ENCODE measurements at places on chromosomes 13 and 19.

- DNase-seq = no peak
Measured at GRCh38 chr19:47376589-47377144, 27.6 kb downstream of the DHX34 start.

DNA sequence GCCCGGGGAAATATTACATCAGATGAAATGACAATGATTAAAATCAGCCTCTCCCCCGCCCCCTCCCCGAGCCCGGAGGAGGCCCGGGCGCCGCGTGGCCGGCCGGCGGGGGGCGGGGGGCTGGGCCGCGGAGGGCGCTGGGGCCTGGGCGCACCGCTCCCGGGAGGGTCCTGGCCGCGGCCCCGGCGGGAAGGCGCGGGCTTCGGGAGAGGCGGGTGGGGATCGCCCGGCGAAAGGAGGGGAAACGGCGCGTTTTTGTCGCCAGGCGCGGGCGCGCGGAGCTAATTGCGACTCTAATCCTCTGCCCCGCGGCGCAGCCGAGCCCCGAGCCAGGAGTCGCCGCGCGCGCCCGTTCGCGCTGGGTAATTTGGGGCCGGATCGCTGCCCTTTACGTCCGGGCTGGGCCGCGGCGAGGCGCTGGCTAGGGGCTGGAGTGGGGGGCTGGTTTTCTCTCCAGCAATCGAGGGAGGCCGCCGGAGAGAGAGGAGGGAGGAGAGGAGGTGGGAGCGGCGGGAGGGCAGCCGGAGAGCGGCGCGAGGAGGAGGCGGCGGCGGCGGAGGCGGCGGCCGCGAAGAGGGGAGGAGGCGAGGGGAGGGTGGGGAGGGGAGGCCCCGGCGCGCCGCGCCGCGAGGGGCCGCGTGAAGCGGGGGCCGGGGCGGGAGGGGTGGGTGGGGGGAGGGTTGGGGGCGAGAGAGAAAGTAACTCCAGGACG, at the start of gene KCTD15:
KCTD15 (plus strand) TSS at position 707 of the 712 bp plus-strand sequence. CDS start 3,585 bp downstream, outside the sequence.
- no peak for DNase-seq

DNA sequence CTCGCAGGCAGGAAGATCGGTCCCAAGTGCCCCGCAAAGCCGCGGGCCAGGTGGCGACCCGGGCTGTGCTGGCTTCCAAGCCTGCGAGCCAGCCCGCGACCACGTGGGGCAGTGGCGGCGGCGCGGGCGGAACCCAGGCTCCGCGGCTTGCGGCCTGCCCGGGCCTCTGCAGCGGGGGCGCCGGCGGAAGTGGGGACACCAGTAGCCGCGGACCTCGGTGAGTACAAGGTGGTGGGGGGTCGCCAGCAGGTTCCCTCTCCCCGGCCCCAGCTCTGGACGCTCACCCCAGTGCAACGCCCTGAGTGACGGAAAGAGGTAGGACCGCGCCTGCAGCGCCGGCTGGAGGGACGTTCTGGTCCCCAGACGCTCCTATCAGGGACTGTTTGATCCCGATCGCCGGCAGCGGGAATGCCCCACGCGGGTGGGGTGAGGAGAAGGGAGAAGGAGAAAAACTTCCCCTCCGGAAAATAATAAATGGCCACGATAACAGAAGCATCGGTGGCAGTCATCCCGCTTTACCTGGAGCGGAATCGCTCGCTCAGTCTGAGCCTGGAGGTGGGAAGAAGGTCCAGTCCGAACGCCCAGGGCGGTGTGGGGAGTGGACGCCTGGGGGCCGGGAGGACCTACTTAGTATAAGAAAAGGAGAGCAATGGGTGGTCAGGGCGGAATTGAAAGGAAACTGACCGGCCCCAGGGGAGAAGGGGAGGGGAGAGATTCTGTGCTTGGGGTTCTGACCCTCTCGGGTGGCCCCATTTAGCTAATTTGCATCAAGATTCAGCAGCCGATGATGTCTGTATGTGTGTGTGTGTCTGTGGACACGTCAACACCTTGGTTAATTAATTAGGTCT, at the start of gene GEMIN7:
GEMIN7 (plus strand) TSS at position 198 of the 848 bp plus-strand sequence. CDS start 10,855 bp downstream, outside the sequence.
- DNase-seq = peak; percentile 13

- DNase-seq = peak; percentile 32
Measured at GRCh38 chr19:15702534-15702930, 25.3 kb upstream of the OR10H2 start.

DNA sequence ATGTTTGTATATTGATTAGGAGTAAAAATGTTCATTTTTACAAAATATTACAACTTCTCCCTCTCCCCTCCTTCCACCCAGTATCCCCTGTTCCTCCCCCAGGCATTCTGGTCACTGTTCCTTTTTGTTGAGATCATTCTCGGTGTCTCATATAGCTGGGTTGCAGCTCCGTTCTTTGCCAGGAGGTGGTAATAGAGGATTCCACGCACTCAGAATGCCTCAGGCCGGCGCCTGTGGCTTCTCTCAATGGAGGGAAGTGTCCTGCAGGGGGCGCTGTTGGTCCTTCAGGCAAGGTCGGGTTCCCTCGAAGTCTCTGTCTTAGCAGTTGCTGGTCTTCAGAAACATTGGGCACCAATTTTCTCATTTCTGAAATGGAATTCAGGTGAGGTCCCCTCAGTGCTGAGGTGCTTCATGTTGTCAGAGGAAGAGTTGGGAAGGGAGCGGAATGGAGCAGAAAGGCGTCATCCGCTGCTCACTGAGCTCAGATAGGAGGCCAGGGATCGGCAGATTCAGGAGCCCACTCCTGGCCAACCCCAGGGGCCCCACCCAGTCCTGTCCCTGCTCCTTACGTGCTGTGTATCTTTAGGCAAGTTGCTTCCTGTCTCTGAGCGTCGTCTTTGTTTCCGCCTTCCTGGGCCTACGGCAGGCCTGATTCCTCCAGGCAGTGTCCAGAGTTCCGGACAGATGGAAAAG, 10.3 kb upstream of the GARIN5A start:
- peak; percentile 57 for DNase-seq

DNA sequence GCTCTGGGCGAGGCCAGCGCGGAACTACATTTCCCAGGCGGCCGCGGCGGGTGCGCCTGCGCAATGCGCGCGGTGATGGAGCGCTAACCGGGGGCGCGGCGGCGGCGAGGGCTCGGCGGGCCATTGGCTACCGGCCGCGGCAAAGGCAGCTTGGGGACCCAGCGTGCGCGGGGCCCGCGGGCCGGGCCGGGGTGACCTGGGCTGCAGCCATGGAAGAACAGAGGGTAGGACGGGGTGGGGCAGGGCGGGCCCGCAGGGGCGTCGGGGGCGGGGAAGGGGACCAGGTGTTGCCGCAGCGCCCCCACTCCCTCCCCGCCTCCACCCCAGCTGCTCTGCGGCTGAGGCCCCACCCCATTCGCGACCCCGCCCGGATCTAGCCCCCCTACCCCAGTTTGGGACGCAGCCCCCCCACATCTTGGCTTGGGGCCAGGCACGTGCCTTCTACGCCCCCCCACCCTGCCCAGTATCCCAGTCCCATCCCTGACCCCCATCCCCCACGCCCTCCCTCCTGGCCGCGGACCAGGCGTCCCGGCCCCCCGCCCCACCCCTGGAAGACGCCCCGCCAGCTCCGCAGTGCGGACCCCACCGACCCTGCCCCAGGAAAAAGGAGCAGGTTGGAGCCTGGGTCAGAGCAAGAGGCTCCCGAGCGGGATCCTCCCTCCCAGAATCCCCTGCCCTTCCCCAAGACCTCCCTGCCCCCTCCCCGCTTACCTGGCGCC, at the start of gene FSD1:
FSD1 (plus strand) TSS at position 61 of the 719 bp plus-strand sequence; CDS start at position 210, 149 bp downstream.
- peak; percentile 38 for DNase-seq

GRCh38 chr13:65499256-65499655, 1730.9 kb downstream of the PCDH9 start:
- DNase-seq = no peak

GRCh38 chr19:32642771-32643170, 32.2 kb downstream of the ANKRD27 start:
- DNase-seq = no peak

- no peak for DNase-seq
Measured at GRCh38 chr19:48444936-48445200, 915 bp upstream of the GRWD1 start.

DNA sequence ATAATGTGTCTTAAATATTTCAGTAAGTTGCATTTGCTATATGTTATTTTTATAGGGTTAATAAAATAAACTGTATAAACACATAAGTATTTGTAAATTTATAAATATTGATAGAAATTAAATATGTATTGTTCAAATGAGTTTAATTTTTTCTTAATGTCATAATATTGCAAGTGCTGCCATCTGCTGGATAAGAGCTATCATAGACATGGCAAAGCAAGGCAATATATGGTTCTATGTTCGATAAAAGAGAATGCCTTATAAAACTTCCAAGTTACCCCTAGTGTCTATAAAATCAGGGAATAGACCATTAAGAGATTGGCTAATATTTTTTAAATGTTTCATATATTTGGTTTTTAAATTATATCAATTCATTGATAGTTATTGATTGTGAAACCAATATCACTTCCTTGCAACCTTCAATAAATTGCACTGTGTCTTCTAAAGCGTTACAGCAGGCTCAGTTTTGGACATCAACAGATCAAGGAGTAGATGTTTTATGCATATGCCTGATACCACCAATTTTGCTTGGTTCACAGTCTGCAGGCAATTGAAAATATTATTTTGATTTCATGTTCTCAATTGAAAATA, 29.0 kb upstream of the SLITRK6 start:
- no peak for DNase-seq

DNA sequence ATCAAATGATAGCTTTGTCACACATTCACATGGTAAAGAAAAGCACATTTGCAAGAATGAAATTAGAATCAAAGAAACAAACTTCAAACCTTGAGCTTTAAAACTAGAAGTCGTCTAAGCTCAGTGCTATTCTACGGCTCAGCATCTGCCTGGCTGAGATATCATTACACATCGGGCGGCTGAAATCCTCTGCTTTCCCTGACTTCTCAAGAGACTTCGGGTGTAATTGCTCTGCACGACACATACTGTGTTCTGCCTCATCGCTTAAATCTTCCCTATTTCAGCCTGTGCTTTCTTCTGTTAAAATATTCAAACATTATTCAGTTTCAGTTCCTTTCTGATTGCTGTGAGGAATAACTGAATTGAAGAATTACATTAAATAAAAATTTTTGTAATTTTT, 265.3 kb downstream of the NALCN start:
- DNase-seq = no peak

GRCh38 chr13:35387682-35388250, 88.7 kb downstream of the MAB21L1 start:
- DNase-seq = no peak

- no peak for DNase-seq
Measured at GRCh38 chr19:50187937-50188336, 15.5 kb upstream of the MYH14 start.

- no peak for DNase-seq
Measured at GRCh38 chr19:38386971-38387549, 774 bp downstream of the GGN start.

DNA sequence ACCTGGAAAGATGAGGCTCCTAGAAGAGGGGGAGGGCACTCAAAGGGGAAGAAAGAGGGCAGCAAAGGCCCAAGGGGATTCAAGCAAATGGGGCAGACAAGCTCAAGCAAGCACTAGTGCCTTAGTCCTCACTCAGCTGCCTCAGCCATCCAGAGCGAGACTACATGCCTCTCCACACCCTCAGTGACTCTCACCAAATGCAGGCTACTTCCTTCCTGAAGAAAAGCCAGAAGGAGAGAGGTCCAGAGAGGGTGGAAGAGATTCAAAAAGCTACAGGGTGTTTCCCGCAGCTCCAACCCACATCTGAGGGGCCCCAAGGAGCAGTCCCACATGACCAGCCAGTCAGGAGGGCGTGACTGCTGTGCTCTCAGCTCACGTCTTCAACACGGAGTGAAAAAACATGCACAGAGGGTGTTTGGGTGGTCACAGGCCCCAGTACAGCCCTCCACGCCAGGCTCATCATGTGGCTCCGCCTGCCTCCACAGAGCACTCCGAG, 40.5 kb downstream of the MIPEP start:
- DNase-seq = no peak

- no peak for DNase-seq
Measured at GRCh38 chr13:114050536-114051450, 76.9 kb upstream of the C13orf46 start.

- DNase-seq = no peak
Measured at GRCh38 chr13:35732565-35732964, 256.1 kb upstream of the MAB21L1 start.

GRCh38 chr13:111872475-111873150, 194.3 kb upstream of the SOX1 start:
- DNase-seq = no peak

GRCh38 chr19:41587101-41587837, 11.3 kb downstream of the CEACAM21 start:
- no peak for DNase-seq

- DNase-seq = no peak
Measured at GRCh38 chr19:15669891-15670290, 3.0 kb upstream of the CYP4F12 start.

- DNase-seq = no peak
Measured at GRCh38 chr19:42397263-42398166, 7.4 kb upstream of the CNFN start.

DNA sequence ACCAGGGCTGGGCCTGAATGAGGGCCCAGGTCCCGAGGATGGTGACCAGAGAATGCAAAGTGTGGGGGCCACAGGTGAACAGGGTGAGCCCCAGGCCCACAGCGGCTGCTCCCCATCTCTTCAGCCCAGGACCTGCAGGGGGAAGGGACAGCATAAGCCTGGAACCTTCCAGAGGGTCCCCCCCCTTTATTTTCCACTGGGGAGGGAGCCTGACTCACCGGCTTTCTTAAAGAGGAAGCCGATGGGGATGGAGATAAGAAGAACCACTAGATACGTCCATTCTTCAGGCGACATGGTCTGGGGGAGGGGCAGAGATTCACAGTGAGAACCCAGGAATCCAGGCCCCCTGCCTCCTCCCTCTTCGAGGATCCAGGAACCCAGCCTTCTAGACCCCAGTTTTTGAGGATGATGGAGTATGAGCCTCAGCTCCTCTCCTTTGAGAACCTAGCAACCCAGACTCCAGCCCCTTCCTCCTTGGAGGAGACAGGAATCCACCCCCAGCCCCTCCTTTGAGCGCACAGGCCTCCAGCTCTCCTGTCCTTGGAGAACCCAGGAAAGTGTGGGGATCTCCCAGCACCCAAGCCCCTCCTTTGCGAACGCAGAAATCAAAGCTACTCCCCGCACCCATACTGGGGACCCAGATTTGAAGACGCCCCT, 1.0 kb downstream of the MBOAT7 start:
- DNase-seq = no peak

- no peak for DNase-seq
Measured at GRCh38 chr19:9792206-9793070, 23.9 kb upstream of the ZNF846 start.

GRCh38 chr13:85261757-85262346, 537.4 kb downstream of the SLITRK6 start:
- no peak for DNase-seq

Data from NCI-H1694 (cell line).